ENCODE measurements at places on chromosomes 5 and 9. TPM values are rescaled to one million over a fixed set of nuclear protein-coding genes. Genes with fewer than 3 reads are reported as not detected.
A peak's percentile ranks its signal among the peaks of the same experiment; 100 is the strongest.

- DNase-seq: peak; percentile 73
These were observed 4.0 kb downstream of the CXXC5 start for GRCh38 chr5:139651853-139652787.

- DNase-seq: peak; percentile 65
These were observed 36.2 kb upstream of the OTULIN start for GRCh38 chr5:14628346-14628745.

Gene MAN1B1
- 63.9 TPM for total RNA-seq

- DNase-seq: no peak
These were observed 304.4 kb upstream of the KIF2A start for GRCh38 chr5:62001640-62002039.

DNA sequence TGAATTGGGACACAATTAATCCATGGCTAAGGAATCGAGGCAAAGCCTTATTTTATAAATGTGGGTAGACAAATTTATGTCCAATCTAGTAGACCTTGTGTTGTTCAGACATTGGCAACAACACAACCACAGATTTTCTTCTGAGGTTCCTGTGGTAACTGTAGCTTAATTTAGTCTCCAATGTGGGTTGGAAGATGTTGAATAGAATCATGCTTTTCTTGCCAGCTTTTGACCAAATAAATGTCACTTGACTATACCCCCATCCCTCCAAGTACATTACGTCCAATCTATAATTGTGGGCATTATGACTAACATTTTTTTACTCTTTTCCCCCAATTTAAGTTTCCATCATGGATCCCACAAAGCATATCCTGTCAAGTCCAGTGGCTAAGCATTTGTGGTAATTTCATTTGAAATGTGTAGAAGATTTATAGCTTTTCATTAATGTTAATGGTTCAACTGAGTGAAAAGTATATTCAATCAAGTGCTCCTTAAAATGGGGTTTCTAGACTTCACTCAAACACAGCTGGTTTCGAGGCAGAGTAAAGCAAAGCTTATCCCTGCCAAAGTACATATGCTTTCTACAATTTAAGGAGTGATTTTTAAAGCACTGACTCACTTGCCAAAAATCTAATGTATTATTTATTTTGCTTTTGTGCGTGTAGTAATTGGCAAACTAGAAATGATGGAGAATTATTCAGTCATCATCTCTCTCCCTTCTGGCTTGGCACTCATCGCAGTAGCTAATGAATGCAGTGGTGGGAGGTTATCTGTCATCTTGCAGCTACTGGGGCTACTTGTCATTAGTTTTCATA is 141.8 kb downstream of the FAM174A start:
- no peak for DNase-seq

Gene TUT7
- 46.6 TPM for total RNA-seq

- DNase-seq: no peak
These were observed 7.7 kb upstream of the TTC23L start for GRCh38 chr5:34831303-34831702.

Gene DMRTA1
- not detected for total RNA-seq

Gene SV2C
- 0.03 TPM for total RNA-seq

Gene RGMB
- 4.9 TPM for total RNA-seq

GRCh38 chr9:110125763-110126351 is 82.1 kb downstream of the C9orf152 start:
- no peak for DNase-seq

Gene FGD3
- 161 TPM for total RNA-seq

DNA sequence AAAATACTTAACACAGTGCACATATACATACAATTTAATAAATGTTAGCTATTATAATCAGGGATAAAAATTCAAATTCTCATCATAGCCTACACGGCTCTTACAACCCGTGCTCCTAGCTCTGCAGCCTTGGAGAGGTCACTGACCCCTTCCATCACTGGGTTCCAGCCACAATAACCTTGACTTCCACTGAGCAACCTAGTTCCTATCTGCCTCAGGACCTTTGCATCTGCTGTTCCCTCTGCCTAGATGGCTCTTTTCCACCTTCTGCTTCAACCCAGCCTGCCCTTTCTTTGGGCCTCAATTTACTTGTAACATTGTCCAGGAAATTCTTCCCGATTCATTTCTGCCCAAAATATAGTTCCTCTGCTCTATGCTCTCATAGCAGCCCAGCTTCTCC is 8.9 kb upstream of the DELE1 start:
- DNase-seq: no peak

- DNase-seq: no peak
These were observed 700.3 kb upstream of the TYRP1 start for GRCh38 chr9:11992866-11993265.

Measured in activated naive CD8-positive, alpha-beta T cell treated with anti-CD3 and anti-CD28 coated beads, Interleukin-2, amount 10 ng/mL, durations not matched to agents 7 days and 5 days (primary cell).